Aortic smooth muscle cell (primary cell): ENCODE measurements at places on chromosomes 3 and 15. TPM values are rescaled to one million over a fixed set of nuclear protein-coding genes. Genes with fewer than 3 reads are reported as not detected.

CIDEC gene
- total RNA-seq: not detected in 2 replicates

WDR76 gene
- 12.7 and 20.5 TPM in 2 replicates for total RNA-seq

PLA2G4F gene
- total RNA-seq: not detected in 2 replicates

CAND2 gene
- total RNA-seq: 2.9 and 4.1 TPM in 2 replicates

VWA5B2 gene
- total RNA-seq: 0.06 TPM in 1 of 2 replicates, not detected in the other

SPSB4 gene
- under 0.01 TPM in 1 of 2 replicates, not detected in the other for total RNA-seq

LTK gene
- total RNA-seq: 0.12 and 0.13 TPM in 2 replicates

CADM2 gene
- 0.12 TPM in 1 of 2 replicates, not detected in the other for total RNA-seq

PLCL2 gene
- 5.8 and 8.1 TPM in 2 replicates for total RNA-seq

UBR1 gene
- 36.4 and 39.8 TPM in 2 replicates for total RNA-seq

ACOX2 gene
- total RNA-seq: 25.6 and 27.1 TPM in 2 replicates

PYDC2 gene
- 0.68 TPM in 1 of 2 replicates, not detected in the other for total RNA-seq

GUCA1C gene
- total RNA-seq: not detected in 2 replicates

CEP63 gene
- total RNA-seq: 23.3 and 23.9 TPM in 2 replicates

LMOD3 gene
- not detected in 2 replicates for total RNA-seq

CATSPER2 gene
- total RNA-seq: 0.53 and 0.75 TPM in 2 replicates

SPINT1 gene
- 0.06 and 0.26 TPM in 2 replicates for total RNA-seq

UCN2 gene
- total RNA-seq: 0.19 and 0.26 TPM in 2 replicates

KLHL6 gene
- 0.19 and 0.26 TPM in 2 replicates for total RNA-seq

CILP gene
- total RNA-seq: not detected in 2 replicates

DAZL gene
- total RNA-seq: not detected in 2 replicates
